ENCODE measurements at places on chromosomes 16 and 17.

GRCh38 chr17:76909971-76910760, 42.0 kb downstream of the MGAT5B start:
- DNase-seq = peak; percentile 43

- no peak for DNase-seq
Measured at GRCh38 chr16:10980813-10981212, 36.4 kb downstream of the CLEC16A start.

- DNase-seq = no peak
Measured at GRCh38 chr16:27838536-27839175, 224.9 kb downstream of the GSG1L start.

DNA sequence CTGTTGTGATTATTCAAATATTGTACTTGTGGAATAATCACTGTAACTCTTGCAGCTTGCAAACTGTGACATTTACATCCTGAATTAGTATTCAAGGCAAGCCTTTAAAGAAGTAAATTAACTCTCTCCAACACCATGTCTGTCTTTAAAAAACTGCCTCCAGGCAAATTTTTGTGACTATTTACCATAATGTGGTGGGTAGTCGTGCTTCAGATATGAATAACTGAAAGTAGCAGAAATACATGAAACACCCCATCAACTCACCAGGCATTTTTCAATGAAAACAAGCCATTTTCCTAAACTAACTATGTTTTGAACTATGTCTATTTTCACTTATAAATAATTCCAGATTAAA, 217.4 kb upstream of the PSMD7 start:
- no peak for DNase-seq

DNA sequence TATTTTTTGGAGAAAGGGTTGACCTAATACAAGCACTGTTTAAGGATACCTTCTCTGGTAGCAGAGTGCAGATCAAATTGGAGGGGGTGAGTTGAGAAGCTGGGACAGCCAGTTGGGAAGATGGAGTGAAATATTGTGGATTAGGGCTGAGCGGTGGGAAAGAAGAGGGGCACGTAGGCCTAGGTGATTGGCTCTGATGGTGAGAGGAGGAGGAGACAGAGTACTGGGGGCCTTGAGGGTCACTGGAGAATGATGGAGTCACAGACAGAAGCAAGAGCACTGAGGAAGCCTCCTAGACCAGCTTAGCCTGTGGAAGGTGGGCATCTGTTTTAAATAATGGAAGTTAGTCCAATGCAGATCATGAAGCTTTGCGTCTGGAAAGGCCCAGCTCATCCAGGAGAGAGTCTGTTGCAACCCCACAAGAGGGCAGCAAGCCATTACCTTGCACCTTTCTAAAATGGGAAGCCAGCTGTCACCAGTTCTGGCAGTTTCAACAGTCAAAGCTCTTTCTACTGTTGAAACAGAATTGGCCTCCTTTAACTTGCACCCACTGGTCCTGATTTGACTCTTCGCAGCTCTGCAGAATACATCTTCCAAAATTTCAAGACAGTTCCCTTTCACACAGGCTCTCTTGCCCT, 11.8 kb downstream of the SLC9A5 start:
- peak; percentile 70 for DNase-seq

- no peak for DNase-seq
Measured at GRCh38 chr16:10107081-10107480, 75.1 kb downstream of the GRIN2A start.

GRCh38 chr16:85662482-85662812, 26.3 kb downstream of the GINS2 start:
- no peak for DNase-seq

DNA sequence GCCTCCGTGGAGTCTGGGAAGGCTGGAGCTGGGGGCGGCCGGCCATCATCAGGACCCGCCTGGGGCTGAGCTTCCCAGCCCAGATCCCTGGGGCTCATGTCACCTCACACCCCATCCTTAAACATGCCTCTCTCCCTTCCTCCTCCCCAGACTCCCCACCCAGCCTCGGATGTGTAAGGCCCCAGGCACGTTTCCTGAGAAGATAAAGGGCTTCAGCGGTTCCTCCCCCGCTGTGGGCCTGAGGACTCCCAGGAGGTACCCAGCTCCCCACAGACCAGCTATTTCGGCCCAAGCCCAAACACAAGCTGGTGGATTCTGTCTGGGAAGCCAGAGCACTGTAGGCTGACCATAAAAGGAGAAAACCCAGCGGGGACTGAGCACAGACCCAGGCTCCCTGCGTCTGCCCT, 49.2 kb downstream of the MYH11 start:
- peak; percentile 84 for DNase-seq

GRCh38 chr17:49612726-49613125, 37.1 kb downstream of the NXPH3 start:
- no peak for DNase-seq
